ENCODE measurements at places on chromosomes 11 and 22.

DNA sequence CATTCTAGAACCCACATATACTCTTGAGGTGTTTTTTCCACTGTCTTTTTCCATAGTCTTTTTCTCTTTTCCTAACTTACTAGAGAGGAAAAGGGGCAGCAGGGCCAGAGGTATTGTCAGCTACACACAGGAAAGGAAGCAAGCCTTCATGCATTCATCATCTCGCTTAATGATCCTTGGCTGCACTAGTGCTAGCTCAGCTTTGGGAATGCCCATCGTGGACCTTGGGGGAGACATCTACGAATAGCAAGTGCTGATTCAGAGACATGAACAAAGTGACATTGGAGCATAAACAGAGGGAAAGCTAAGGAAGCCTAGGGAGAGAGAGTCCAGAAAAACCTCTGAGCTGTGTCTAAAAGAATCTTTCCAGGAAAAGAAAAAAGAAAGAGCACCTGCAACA, 466.3 kb upstream of the ARHGAP42 start:
- no peak for DNase-seq

GRCh38 chr22:44678556-44679305, 23.3 kb upstream of the PRR5 start:
- DNase-seq, result no peak

- DNase-seq, result no peak
Measured at GRCh38 chr11:34203377-34203871, 98.0 kb downstream of the NAT10 start.

GRCh38 chr11:119483881-119484371, 61.0 kb upstream of the THY1 start:
- DNase-seq, result no peak

DNA sequence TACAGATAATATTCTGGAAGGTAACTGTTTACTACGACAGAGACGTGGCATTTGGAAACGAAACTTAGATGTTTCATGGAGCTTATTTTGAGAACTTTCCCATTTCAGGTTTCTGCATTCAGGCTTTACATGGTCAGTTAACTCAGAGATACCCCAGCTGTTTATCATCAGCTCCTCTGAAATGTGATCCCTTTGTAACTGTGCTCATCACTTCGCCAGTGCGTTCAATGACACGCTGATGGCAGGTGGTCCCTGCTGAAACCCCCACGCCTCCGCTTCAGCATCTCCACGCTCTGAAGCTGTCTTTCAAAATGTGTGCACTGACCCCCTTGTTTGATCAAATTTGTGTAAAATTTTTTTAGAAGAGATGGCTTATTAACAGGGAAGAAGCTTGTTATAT, 30.5 kb downstream of the ALG12 start:
- no peak for DNase-seq

- no peak for DNase-seq
Measured at GRCh38 chr11:27421819-27422494, 50.6 kb downstream of the LGR4 start.

DNA sequence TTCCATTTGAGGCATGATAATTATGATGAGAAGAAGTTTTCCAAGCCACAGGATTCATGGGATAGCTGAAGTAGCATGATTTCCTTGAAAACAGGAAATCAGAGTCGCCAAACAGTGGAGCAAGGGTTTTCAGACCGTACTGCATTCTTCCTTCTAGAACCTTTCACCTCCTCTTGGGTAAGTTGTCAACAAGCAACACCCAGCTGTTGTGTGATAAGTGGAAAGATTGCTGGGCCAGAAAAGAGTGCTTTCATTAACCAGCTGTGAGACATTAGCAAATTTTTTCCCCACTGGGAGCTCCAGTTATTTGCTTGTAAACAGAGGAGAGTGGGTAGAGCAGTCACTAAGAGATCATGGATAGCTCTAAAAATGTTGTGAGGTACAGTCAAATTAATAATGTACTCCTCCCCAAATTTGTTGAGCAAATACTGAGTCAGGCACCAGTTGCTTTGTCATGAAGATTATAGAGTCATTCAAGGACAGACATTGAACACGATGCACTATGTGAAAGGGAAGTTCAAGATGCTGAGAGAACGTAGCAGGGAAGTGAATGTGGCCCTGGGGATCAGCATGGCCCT, 11.7 kb upstream of the MPEG1 start:
- DNase-seq, result no peak
